ENCODE measurements at places on chromosomes 16 and 17.
A peak's percentile ranks its signal among the peaks of the same experiment; 100 is the strongest.

DNA sequence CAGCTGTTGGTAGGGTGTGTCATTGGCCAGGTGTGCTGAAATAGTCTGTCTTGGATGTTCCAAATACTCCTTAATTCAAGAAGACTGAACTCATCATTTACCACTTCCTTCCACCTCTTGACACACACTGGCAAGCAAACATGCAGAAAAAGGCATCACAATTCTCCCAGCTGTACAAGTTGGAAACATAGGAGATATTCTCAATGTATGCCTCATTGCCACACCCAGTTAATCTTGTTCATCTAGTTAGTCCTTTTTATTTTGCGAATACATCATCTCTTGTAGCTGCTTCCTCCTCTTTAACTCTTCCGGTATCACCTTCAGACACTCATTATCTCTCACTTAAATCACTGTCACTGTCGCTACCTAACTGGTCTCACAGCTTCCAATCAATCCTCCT is 75.1 kb upstream of the GOT2 start:
- no peak for DNase-seq

DNA sequence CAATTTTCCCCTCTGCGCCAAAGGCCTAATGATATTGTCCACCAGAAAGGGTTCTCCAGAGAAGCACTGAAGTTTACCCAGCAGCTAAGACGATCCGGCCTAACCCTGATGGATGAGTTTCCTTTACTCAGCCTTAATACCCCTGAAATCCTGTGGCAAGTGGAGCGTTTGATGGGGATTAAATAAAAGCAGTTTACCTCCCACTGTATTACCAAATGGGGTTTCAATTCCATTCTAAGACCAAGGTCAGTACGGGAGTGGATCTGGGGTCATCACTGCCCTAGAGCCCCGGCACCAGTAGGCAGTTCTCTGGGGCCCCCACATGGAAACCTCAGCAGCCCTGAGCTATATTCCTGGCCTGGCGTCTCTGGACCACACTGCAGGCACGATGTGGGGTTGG is 97.1 kb upstream of the NOL11 start:
- DNase-seq = no peak

DNA sequence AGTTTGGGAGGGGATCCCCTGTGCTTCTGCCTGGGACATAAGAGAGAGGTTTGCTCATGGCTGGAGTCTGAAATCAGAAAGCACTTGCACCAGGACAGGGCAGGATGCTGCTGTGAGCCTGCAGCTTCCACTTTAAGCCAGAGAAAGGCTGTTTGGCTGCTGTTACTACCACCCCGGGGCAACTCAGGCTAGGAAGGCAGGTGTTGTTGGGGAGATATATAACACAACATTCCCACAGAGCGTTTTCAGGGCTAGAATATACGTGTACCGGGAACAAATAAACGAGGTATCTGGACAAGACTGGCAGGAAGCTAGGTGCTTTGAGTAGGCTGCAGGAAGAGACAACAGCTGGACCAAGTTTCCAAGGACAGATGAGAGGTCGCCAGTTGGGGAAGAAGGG is 313.3 kb upstream of the CCL2 start:
- no peak for DNase-seq

DNA sequence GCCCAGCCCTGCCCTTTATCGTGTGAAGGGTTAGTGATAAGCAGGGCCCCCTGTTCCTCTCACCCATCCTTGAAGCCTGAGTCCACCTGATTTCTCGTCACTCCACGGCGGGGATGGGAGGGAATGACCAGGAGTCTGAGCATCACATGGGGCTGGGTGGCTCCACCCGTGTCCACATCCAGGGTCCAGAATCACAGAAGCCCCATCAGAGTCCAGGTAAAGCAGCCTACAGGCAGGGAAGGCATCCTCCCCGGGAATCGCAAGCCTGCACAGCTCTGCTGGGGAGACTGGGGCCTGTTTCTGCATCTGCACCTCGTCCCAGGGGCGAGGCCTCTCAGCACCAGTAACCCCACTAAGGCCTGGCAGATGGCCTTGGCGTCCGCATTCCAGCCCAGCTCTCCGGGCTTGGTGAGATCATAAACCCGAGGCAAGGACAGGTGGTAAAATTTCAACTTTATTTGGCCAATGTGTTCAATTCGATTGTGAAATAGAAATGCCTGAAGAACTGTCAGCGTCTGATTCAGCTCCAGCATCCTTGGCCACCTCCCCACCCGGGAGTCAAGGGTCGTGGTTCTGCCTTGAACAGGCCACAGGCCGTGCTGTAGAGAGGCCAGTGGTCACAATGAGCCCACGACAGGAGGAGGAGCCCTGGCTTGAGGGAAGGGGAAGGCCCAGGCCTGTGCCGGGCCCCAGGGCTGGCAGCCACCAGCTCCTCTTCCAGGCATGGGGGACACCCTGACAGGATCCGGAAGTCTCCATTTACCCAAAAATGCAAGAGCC is 8.1 kb upstream of the PPP1R27 start:
- DNase-seq = no peak

- peak; percentile 67 for DNase-seq
These were observed 196.2 kb upstream of the NLRP1 start for GRCh38 chr17:5780476-5780875.

All from non-pigmented ciliary epithelial cell (primary cell).